SK-MEL-5 (cell line): ENCODE measurements at places on chromosomes 3 and 15. TPM values are rescaled to one million over a fixed set of nuclear protein-coding genes. Genes with fewer than 3 reads are reported as not detected.

The ECE2 gene
- total RNA-seq = not detected in 2 replicates

The OXTR gene
- total RNA-seq = 0.03 and 0.61 TPM in 2 replicates

The GOLGB1 gene
- 23.0 and 29.8 TPM in 2 replicates for total RNA-seq

The SKOR1 gene
- total RNA-seq = 0.03 TPM in 1 of 2 replicates, not detected in the other

The NLGN1 gene
- 31.6 and 35.2 TPM in 2 replicates for total RNA-seq

The FAM3D gene
- not detected in 2 replicates for total RNA-seq

The ASTE1 gene
- total RNA-seq = 4.7 and 8.2 TPM in 2 replicates

The MCTP2 gene
- total RNA-seq = 18.3 and 20.5 TPM in 2 replicates

The TM4SF4 gene
- not detected in 2 replicates for total RNA-seq

The NIT2 gene
- 109 and 115 TPM in 2 replicates for total RNA-seq

The RPN1 gene
- 570 and 632 TPM in 2 replicates for total RNA-seq

The PARP15 gene
- total RNA-seq = 0.37 TPM in 1 of 2 replicates, not detected in the other

The CCR9 gene
- not detected in 2 replicates for total RNA-seq

The SLC25A20 gene
- 21.4 and 26.5 TPM in 2 replicates for total RNA-seq

The GXYLT2 gene
- total RNA-seq = 18.2 and 27.2 TPM in 2 replicates

The UTS2B gene
- total RNA-seq = 0.37 and 0.75 TPM in 2 replicates

The PLAAT1 gene
- total RNA-seq = 19.3 and 21.1 TPM in 2 replicates
